ENCODE measurements at places on chromosomes 3 and 15. TPM values are rescaled to one million over a fixed set of nuclear protein-coding genes. Genes with fewer than 3 reads are reported as not detected.

TRH gene
- not detected for polyA plus RNA-seq

PLXNA1 gene
- polyA plus RNA-seq: 5.3 TPM

NLGN1 gene
- polyA plus RNA-seq: 0.49 TPM

DNA sequence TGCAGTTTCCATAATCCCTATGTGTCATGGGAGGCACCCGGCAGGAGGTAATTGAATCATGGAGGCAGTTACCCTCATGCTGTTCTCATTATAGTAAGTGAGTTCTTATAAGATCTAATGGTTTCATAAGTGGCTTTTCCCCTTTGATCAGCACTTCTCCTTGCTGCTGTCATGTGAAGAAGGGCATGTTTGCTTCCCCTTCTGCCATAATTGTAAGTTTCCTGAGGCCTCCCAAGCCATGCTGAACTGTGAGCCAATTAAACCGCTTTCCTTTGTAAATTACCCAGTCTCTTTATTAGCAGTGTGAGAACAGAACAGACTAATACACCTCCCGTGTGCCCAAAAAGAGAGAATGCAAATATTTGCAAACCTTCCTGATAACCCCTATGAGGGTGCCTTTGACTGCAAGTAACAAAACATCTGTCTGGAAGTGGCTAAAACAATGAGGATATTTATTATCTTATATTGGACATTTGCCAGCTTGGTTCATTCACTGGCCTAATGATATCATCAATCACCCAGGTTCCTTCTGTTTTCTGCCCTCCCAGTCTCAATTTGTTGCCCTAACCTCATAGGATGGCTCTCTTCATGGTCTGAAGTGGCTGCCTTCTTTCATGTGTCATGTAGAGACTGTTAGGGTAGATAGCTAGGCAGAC, 68.7 kb downstream of the BHLHE40 start:
- DNase-seq: no peak

- DNase-seq: no peak
These were observed 103.3 kb downstream of the WDR76 start for GRCh38 chr15:43930079-43930478.

GRCh38 chr15:47502041-47502440, 215.3 kb upstream of the SEMA6D start:
- no peak for DNase-seq

DNA sequence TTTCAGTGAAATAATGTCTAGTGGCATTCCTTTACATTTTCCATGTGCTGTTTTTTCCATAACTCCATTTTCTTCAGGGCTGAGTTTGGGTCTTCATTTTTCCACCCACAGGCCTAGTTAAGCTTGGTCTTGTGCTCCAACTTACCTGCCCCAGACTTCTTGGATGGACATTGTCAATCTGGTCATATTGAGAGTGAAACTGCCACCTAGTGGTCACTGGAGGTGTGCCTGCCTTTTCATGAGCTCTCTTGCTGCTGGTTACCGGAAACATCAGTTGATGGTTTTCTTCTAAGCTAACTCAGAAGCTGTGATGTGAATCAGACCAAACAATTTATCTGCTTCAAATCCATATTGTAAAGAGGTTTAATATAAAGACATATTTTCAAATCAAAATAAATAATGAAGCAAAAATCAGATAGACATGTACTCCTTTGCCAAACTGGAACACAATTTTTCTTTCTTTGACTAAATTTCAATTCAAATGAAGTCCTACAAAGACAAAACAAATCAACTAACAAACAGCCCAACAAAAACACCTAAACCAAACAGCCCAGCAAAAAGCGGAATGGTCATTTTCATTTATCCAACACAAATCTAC, 135.1 kb upstream of the RASGRP1 start:
- peak; percentile 56 for DNase-seq
